ENCODE measurements at places on chromosomes 1 and 21. TPM values are rescaled to one million over a fixed set of nuclear protein-coding genes. Genes with fewer than 3 reads are reported as not detected.

Gene OR14K1
- total RNA-seq, result not detected

Gene BSND
- not detected for total RNA-seq

Gene FCGR3A
- not detected for total RNA-seq

Gene TFF3
- not detected for total RNA-seq

Gene UMODL1
- not detected for total RNA-seq

Gene TCP10L
- 0.39 TPM for total RNA-seq

Gene RNF186
- not detected for total RNA-seq
